Activated T-cell treated with anti-CD3 and anti-CD28 coated beads, Interleukin-2, amount 50 U/mL, for 48 hours (primary cell): ENCODE measurements at places on chromosomes 11 and 22.

DNA sequence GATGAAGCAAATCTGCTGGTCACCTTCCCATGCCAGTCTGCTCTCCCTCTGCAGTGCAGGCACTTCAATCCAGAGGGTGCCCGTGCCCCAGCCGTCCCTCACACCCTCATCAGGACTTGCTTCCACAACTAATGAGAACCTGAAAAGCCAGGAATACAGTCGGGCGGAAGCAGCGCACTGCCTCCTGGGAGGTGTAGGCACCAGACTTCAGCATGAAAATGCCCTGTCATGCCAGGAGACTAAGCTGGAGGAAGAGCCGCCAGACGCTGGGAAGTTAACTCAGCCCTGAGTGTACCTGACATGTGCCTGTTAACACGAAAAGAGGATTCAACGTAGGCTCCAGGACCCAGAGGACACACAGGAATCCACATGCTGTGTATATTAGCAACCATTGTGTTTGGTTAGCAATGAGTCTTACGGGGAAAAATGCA is 40.1 kb upstream of the FLI1 start:
- DNase-seq: no peak

GRCh38 chr11:73258104-73259035 is 13.8 kb upstream of the P2RY6 start:
- DNase-seq: no peak

DNA sequence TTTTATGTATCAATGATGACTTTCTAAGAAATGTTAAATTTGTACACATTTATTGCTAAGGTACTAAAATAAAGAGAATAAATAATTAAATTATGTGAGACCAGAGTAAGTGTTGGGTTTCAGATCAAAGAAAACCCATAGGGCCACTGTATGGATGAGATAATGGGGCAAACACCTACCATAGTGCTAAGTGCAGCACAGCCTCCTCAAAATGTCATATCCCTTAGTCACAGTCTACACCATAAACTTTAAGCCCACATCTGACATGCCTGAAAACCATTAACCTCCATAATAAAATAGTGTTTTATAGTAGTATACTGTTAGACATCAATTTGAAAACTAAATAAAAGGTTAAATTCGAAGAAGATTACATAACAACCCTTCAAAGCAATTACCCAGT is 37.5 kb downstream of the SESN3 start:
- DNase-seq: no peak

DNA sequence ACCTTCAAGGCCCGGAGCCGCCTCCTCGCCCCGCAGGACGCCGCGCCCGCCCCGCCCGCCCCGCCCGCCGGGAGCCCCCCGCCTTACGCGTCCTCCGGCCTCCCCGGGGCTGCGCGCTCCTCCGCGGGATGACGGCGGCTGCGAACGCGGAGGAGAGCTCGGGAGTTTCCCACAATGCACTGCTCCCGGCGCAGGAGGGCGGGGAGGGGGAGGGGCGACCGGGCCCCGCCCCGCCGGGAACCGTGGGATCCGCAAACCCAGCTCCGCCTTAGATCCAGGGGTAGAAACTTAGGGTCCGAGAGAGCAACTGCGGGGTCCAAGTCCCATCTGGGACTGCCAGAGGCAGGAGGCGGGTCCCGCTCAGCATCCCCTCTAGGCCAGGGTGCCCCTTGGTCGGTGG is at the start of gene CEND1:
Gene CEND1, minus strand, starts transcription at position 148 of the 400 bp plus-strand sequence. CDS start 1,514 bp downstream, outside the sequence.
- DNase-seq: peak; percentile 73
